Stimulated activated CD8-positive, alpha-beta memory T cell treated with anti-CD3 and anti-CD28 coated beads, Interleukin-4, amount 100 ng/mL, for 1 hour (primary cell): ENCODE measurements at places on chromosomes 4 and X.

DNA sequence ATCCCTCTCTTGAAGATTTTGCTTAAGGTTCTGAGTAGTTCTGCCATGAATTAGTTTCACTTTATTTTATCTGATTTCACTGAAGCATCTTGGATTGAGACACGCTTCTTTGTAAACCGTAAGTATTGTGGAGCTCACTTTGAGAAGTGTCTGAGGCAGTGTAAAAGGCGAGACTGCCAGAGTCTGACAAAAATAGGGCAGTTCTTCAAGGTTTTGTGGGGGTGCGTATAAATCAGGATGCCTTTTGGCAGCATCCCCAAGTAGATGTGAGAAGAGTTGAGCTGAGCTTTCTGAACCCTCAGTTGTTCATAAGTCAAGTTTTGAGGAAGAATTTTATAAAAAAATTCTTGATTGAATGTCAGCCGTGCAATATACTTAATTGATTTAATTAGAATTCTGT is 76.3 kb downstream of the RBPJ start:
- DNase-seq: no peak

- no peak for DNase-seq
Measured at GRCh38 chr4:156952078-156952759, 19.4 kb downstream of the PDGFC start.

DNA sequence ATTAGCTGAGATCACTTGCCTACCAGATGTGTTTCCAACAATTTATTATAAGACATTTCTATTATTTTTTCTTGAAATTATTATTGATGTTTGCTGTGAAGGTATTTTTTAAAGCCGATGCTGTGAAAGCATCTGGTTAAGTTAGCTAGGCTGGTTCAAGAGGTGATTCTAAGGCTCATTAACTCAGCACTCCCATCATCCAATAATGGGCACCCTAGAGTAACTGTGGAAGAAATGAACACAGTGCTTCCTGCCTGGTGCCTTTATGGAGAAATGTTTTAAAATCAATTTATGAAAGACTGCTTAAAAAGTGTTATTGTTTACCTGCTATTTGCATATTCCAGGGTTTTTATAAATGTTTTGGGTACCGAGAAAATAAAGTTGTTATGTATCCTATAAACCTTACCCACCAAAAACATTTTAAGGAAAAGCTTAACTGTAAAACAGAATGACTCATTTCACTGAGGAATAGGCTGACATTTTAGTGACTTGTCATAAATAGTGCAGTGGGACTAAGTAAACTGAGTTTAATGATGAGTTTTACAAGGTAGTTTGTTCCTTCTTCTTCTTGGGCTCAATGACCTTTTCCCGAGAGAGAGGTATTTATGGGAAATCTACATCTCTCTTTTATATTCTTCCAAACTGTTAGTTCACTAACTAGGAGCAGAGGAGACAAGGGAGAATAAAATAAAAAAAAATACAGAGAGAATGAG is 310.0 kb upstream of the AADAT start:
- DNase-seq: no peak

- no peak for DNase-seq
Measured at GRCh38 chr4:84401701-84402306, 97.3 kb downstream of the NKX6-1 start.

DNA sequence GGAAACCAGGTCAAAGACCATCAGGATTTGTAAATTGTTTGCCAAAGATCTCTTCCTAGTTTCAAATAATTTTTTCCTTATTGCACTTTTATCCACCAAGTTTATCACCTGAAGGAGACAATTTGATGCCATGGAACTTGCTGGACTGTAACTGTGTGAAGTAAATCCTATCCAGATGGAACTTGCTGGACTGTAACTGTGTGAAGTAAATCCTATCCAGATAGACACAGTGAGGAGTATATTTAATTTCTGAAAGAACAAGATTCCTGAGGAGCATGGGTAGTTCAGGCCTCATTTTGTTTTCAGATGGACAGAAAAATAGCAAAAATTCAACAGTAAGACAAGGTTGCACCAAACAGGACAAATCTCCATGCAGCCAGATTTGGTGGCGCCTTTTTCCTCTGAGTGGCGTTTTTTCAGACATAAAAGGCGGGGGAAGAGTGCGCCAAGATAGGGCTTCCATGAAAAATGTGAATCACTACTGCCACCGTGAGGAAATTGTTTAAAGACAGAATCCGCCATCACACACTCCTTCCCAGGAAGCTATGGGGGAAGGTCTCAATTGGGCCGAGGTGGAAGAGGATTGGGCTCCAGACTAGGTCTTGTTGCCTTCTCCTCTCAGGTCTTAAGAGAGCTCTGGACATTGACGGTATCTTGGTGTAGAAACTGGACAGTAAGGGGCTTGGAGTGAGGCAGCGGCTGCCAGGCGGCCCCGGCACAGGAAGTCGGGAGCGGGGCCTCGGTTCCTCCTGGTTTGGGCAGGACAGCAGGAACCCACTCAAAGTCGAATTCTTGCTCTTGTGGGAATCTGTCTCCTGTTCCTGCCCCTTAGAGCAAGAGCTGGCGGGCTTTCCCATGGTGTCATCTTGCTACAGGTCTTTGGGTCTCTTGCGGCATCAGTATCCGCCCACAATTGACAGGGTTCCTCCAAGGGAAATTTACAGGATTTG is 234.7 kb downstream of the OR13H1 start:
- DNase-seq: no peak

- DNase-seq: peak; percentile 42
Measured at GRCh38 chr4:51831133-51831532, 11.8 kb upstream of the DCUN1D4 start.

DNA sequence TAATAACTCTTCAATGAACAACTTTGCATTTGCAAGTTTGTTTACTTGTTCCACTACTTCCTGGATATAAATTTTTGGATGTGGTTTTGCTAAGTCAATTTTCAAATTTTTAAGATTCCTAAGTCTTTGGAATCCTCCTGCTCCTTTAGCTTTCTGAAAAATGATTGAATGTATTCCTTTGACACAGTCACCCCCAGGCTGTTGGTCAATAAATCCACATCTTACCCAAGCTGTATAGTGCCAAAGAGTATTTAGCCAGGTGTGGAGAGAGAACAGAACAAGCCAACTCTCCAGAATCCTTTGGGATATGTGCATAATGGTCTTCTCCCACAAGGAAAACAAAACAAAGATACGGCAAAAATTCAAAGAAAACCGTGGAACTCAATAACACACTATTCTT is 56.9 kb upstream of the INTU start:
- DNase-seq: no peak

DNA sequence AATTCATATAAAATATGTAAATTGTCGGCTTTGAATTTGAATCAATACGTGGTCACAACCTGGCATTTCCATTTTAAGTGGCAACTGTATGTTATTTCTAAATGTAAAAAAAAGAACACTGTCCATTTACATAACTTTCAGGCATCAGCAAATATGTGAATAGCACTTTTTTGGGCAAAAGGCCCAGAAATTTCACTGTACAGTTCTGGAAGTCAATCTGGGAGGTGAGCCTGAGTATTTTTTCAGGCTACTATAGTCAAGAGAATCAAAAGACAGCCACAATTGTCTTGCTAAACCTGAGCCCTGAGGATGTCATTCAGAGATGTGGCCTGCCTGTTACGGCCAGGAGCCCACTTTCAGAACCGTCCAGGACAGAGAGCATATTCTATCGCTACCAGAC is 543.9 kb upstream of the MAGEB2 start:
- DNase-seq: no peak

DNA sequence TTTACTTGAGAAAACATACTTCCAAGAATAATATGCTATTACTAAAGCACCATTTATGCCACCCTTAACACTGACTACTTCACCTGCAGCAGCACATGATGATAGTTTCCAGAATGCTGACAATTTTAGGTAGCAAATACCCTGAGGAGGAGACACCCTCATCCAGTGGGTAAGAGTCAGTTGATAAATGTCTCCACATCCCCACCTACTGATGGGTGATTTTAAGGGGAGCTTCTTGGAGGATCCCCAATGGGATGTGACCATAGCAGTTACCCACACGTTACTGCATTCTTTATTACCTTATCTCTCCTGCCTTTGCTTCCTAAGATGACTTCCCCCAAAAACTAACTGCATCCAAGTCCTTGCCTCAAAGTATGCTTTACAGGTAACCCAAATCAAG is 131.2 kb upstream of the SMARCAD1 start:
- no peak for DNase-seq

- no peak for DNase-seq
Measured at GRCh38 chr4:144480068-144480467, 165.9 kb upstream of the HHIP start.

- no peak for DNase-seq
Measured at GRCh38 chrX:141467442-141467841, 117.1 kb downstream of the SPANXA1 start.

DNA sequence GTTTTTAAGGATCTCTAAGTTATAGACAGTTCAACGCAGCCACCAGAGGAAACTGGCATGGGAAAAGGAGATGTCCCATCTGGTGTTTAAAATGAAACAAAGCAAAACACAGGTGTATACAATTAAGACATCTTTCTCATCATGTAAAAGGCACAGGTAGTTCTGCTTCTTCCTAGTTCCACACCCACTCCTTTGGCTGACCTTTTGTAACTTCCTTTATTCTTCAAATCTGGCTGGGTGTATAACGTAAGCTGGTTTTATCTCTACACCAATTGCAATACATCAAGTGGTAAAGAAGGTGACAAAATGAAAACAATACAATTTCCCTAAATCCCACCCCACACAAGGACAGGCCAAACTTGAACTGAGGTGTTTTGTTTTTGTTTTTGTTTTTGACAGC is 27.3 kb upstream of the FBXW7 start:
- no peak for DNase-seq

- DNase-seq: no peak
Measured at GRCh38 chr4:2832981-2833670, 10.5 kb upstream of the ADD1 start.

- no peak for DNase-seq
Measured at GRCh38 chrX:2416851-2417604, 83.7 kb downstream of the DHRSX start.

GRCh38 chr4:163564221-163564720 is 69.8 kb downstream of the TMA16 start:
- no peak for DNase-seq
